Natural killer cell (primary cell): ENCODE measurements at places on chromosomes 7 and 10. TPM values are rescaled to one million over a fixed set of nuclear protein-coding genes. Genes with fewer than 3 reads are reported as not detected.

Gene FRMD4A
- 0.38 TPM for total RNA-seq

Gene CDC14C
- total RNA-seq, result not detected

DNA sequence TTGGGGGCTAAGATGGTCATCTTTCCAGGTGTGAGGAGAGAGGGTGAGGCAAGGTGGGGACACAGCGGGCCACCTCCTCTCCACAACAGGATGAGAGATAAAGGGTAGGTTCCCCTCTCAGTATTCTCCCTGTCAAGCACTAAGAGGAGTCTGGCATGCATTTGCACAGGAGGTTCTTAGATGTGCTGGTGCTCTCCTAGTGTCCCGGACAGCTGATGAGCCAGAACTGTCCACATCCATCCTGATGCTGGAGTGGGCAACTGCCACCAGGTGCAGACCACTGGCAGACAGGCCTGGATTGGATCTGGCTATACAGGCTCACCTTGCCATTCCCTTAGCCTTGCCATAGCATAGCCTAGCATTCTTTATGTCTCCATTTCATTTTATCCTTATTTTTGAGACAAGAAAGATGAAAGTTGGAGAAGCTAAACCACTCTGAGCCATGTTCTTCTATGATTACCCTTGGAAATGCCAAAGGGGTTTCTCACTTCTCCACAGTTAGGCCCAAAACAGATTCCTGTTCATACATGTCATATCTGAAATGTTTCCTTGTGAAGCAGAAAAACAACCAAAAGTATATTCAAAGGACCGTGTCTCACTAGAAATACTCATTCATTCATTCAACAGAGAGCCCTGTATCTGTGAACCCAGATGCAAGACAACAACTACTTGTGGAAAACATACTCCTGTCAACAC is 48.8 kb upstream of the ANTXRL start:
- no peaks in the 10 kb centered on the region for H3K36me3 ChIP-seq
- DNase-seq, result no peak
- no peak overlapping the region for H3K27ac ChIP-seq
- H3K27me3 ChIP-seq, result no peaks in the 10 kb centered on the region
- peaks cover 10% of the 10 kb centered on the region for H3K4me1 ChIP-seq

Gene NODAL
- total RNA-seq, result not detected

DNA sequence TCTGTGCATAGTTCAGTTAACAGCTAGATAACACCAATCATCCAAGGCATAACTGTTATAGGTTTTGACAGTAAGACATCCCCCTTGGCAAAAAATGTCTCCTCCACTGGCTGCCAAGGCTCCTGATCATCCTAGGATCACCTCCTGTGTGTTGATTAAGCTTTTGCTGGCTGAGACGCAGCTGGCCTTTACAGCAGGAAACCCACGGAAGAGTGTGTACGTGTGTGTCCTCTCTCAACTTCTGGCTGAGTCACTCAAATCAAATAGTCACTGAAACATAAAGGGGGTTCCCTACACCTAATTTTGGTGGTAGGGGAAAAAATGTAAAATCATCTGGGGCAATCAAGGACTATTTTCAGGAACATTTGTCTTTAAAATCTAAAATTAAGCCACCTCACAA is 208.8 kb downstream of the CTNNA3 start:
- H3K27me3 ChIP-seq, result no peaks in the 10 kb centered on the region
- H3K27ac ChIP-seq, result no peak overlapping the region

GRCh38 chr7:112938863-112939573 is 147.6 kb downstream of the GPR85 start:
- no peaks in the 10 kb centered on the region for H3K36me3 ChIP-seq
- H3K4me1 ChIP-seq, result peaks cover 15% of the 10 kb centered on the region
- H3K27me3 ChIP-seq, result peaks cover 5% of the 10 kb centered on the region
- peak overlapping the region; percentile 63 for H3K4me3 ChIP-seq
- H3K27ac ChIP-seq, result peak overlapping the region; percentile 17

DNA sequence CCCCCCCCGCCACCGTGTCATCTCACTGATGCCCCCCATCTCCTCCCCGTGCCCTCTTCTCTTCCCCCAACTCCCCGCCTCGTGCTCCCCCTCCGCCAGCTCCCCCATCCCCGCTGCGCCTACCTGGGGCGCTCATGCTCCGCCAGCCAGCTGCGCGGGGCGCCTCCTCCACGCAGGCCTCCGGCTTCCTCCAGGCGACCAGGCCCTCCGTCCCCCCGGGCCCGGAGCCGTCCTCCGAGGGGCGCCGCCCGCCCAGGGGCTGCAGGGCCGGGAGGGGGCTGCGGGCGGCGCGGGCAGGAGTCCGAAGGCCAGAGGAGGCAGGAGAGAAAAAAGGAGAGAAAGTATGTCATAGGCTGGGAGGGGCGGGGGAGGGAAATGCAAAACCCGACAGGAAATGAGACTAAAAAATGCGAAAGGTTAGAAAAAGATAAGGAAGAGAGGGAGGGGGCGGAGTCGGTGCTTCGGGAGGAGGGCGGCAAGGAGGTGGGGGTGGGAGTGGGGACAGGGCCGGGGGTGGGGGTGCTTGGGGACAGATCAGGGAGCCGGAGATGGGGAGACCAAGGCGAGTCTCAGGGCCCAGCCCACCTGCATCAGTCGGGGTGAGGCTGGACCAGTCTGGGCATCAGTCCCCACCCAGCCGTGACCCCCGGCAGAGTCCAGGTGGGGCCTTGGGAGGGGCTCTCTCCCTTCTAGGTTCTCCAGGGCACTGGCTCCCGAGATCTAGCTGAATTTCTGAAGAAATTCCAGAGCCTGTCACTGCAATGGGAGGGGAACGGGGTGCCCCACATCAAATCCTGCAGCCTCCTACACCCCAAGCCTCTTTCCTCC is at the start of gene CARD11:
Gene CARD11, minus strand, starts transcription at position 324 of the 828 bp plus-strand sequence. CDS start 85,361 bp downstream, outside the sequence.
- peak within 1 kb of the TSS; percentile 61 for H3K4me3 ChIP-seq
- DNase-seq, result peak; percentile 48
- no peaks in the 10 kb centered on the region for H3K27me3 ChIP-seq
- H3K27ac ChIP-seq, result peak within 1 kb of the TSS; percentile 77
- H3K36me3 ChIP-seq, result no peaks in the 10 kb centered on the region
- peaks cover 50% of the 10 kb centered on the region for H3K4me1 ChIP-seq

Gene FZD8
- total RNA-seq, result 0.85 TPM

Gene PNLIPRP2
- not detected for total RNA-seq

- H3K4me1 ChIP-seq, result no peaks in the 10 kb centered on the region
- H3K36me3 ChIP-seq, result no peaks in the 10 kb centered on the region
- no peak for DNase-seq
- no peak overlapping the region for H3K4me3 ChIP-seq
Observed at GRCh38 chr10:107576746-107577145, 412.2 kb upstream of the SORCS1 start.

DNA sequence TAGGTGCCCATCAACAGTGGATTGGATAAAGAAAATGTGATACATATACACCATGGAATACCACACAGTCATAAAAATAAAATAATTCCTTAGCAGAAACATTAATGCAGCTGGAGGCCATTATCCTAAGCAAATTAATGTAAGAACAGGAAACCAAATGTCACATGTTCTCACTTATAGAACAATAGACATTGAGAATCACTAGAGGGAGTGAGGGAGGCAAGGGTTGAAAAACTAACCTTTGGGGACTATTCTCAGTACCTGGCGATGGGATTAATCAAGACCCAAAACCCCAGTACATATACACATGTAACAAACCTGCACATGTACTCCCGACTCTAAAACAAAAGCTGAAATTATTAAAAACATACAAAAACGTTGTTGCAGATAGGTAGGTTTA is 222.6 kb downstream of the SEMA3E start:
- H3K27me3 ChIP-seq, result no peaks in the 10 kb centered on the region
- DNase-seq, result no peak
- no peaks in the 10 kb centered on the region for H3K36me3 ChIP-seq
- no peak overlapping the region for H3K4me3 ChIP-seq
- no peak overlapping the region for H3K27ac ChIP-seq

GRCh38 chr10:34423673-34424625 is 391.1 kb downstream of the PARD3 start:
- H3K36me3 ChIP-seq, result no peaks in the 10 kb centered on the region
- H3K27me3 ChIP-seq, result no peaks in the 10 kb centered on the region
